Esophagus squamous epithelium (tissue), 5 donors: ENCODE measurements at places on chromosomes 3 and 15. TPM values are rescaled to one million over a fixed set of nuclear protein-coding genes. Genes with fewer than 3 reads are reported as not detected.

- no peak overlapping the region for H3K4me3 ChIP-seq
- DNase-seq = no peak
- no peak overlapping the region for H3K27ac ChIP-seq
- no peaks in the 10 kb centered on the region for H3K36me3 ChIP-seq
These were observed 33.5 kb downstream of the CLDN18 start for GRCh38 chr3:138043266-138044029.

DNA sequence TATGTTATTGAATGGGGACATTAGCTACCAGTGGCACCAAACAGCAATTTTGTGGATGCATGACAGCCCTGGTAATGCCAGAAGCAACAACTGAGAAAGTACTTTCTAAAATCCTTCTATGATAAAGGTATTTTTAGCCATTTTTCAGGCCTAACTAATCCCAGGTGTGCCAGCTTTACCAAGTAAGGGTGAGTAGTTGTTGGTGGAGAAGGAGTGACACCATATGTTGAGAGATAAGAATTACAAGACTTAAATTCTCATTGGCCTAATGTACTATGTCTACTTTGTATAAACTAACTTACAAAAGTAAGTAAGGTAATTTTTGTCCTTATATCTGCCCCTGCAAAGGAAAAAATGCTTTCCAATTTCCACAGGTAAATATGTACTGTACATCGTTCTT lies 4.1 kb upstream of the COX17 start:
- H3K4me3 ChIP-seq = no peak overlapping the region
- no peak for DNase-seq
- peaks cover 11% of the 10 kb centered on the region for H3K4me1 ChIP-seq
- no peaks in the 10 kb centered on the region for H3K36me3 ChIP-seq
- no peaks in the 10 kb centered on the region for H3K27me3 ChIP-seq

DNA sequence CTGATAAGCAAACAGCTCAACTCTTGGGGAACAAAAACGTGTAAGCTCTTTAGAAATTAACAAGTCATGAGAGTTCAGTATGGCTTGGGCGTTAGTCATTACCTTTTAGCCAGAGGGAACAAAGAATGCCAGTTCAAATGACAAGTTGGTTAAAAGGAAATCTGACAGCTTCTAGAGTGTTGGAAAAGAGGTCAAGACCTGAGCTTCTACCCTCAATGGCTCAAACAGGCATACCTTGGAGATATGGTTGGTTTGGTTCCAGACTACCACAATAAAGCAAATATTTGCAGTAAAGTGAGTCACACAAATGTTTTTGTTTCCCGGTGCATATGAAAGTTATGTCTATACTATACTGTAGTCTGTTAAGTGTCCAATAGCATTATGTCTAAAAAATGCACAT lies 136.1 kb downstream of the CACNA1D start:
- no peaks in the 10 kb centered on the region for H3K27me3 ChIP-seq
- no peak overlapping the region for H3K27ac ChIP-seq
- peaks cover 11% of the 10 kb centered on the region for H3K4me1 ChIP-seq
- H3K36me3 ChIP-seq = no peaks in the 10 kb centered on the region

DNA sequence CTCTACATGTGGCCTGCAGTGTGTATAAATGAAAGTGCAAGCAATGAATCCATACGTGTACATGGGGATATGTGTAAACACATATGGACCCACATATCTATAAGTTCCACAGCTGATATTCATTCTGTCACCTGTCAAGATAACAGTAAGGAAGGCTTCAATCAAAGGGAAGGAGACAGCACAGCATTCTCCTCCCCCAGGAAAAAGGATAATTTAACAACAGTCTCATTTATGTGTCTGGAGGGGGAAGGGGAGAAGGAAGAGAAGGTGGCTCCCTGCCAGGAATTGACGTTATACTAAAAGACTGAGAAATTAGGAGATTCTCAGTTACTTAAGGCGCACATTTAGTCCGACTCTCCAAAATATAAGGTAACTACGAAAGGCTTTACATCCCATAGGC lies 345.9 kb downstream of the FOXP1 start:
- no peak for DNase-seq
- H3K27me3 ChIP-seq = no peaks in the 10 kb centered on the region
- H3K4me3 ChIP-seq = no peak overlapping the region
- H3K4me1 ChIP-seq = no peaks in the 10 kb centered on the region
- no peaks in the 10 kb centered on the region for H3K36me3 ChIP-seq

GRCh38 chr15:78264304-78265136 lies at the start of gene DNAJA4:
DNAJA4 (plus strand) TSS chr15:78264562; CDS start chr15:78264764, 202 bp downstream.
- peak within 1 kb of the TSS; percentile 85 for H3K27ac ChIP-seq
- H3K36me3 ChIP-seq = no peaks in the 10 kb centered on the region
- peak within 1 kb of the TSS; percentile 72 for H3K4me3 ChIP-seq
- H3K27me3 ChIP-seq = no peaks in the 10 kb centered on the region

DNA sequence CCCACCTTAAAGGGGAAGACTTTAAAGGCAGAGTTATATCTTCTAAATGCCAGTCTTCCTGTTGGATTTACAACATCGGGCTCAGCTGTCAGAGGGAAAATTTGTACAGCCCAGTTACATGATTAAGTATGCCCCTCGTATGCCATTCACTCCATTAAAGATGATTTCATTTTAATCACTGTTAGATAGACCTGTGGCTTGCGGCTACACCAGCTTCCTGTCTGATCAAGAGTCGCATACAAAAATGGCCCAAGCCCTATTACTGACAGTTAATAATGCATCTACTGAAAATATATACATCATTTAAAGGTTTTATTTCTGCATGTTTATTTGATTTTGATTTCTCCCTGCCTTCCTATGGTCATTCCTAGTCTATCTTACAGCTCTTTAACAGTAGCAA lies 7.1 kb downstream of the EIF4E3 start:
- no peak for DNase-seq
- no peak overlapping the region for H3K27ac ChIP-seq
- no peaks in the 10 kb centered on the region for H3K4me1 ChIP-seq
- no peaks in the 10 kb centered on the region for H3K36me3 ChIP-seq
- no peak overlapping the region for H3K4me3 ChIP-seq
- H3K27me3 ChIP-seq = no peaks in the 10 kb centered on the region

- H3K4me3 ChIP-seq = no peak overlapping the region
- no peaks in the 10 kb centered on the region for H3K4me1 ChIP-seq
- no peak for DNase-seq
- H3K27ac ChIP-seq = no peak overlapping the region
These were observed 271.2 kb upstream of the DPPA4 start for GRCh38 chr3:109608574-109608973.

- H3K36me3 ChIP-seq = no peaks in the 10 kb centered on the region
- no peak overlapping the region for H3K4me3 ChIP-seq
- no peak for DNase-seq
- peaks cover 12% of the 10 kb centered on the region for H3K4me1 ChIP-seq
These were observed 104.7 kb upstream of the SLC7A14 start for GRCh38 chr3:170690661-170690981.

DNA sequence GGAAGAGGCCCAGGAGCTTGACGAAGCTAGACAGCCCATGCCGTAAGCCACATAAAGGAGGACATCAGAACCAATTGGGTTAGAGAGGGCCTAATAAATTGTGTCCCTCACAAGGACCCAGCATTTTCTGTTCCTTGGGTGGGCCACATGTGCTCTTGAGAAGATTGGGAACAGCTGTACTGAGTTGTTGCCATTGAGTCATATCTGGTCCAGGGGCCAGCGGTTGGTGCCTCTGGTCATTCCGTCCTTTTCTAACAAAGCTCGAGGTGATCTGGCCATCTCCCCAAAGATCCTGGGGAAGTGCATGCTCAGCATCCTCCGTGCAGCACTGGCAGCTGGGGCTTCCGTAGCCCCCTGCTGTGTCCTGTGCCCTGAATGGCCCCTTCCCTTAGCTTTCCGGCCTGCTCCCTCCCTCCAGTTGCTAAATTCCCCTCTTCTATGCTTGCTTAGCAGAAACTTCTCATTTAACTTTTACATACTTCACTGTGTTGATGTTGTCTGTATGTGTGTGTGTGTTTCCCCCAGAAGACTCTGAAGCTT lies 73.0 kb downstream of the EEFSEC start:
- H3K27me3 ChIP-seq = no peaks in the 10 kb centered on the region
- no peak overlapping the region for H3K4me3 ChIP-seq
- H3K27ac ChIP-seq = no peak overlapping the region
- no peaks in the 10 kb centered on the region for H3K36me3 ChIP-seq
- no peak for DNase-seq

DNA sequence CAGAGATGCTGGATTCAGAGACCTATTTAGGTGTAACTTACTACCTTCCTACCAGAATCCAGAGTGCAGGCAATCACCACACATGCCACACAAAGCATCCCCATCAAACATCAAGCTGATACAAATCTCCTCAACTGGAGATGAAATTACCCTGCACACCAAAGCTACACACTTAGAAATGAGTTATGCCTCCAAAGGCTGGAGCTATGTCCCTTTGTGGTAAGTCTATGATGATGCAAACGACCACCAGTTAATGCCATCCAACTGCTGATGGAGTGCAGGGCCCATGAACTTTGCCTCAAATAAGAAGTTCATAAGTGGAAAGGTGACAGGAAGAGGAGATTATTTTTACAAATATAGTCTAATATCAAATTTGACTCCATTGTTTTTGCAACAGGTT lies 38.1 kb downstream of the PDZRN3 start:
- H3K4me1 ChIP-seq = peaks cover 5% of the 10 kb centered on the region
- H3K36me3 ChIP-seq = no peaks in the 10 kb centered on the region
- no peak overlapping the region for H3K27ac ChIP-seq
- DNase-seq = no peak
- no peak overlapping the region for H3K4me3 ChIP-seq
- no peaks in the 10 kb centered on the region for H3K27me3 ChIP-seq

GRCh38 chr3:56990641-56991015 lies 69.8 kb upstream of the SPATA12 start:
- no peak for DNase-seq
- no peaks in the 10 kb centered on the region for H3K36me3 ChIP-seq
- no peak overlapping the region for H3K4me3 ChIP-seq
- H3K27ac ChIP-seq = no peak overlapping the region
- H3K4me1 ChIP-seq = peaks cover 46% of the 10 kb centered on the region
- no peaks in the 10 kb centered on the region for H3K27me3 ChIP-seq

GRCh38 chr3:186259612-186260383 lies 102.2 kb downstream of the DGKG start:
- peak overlapping the region; percentile 19 for H3K27ac ChIP-seq
- no peaks in the 10 kb centered on the region for H3K27me3 ChIP-seq
- H3K4me3 ChIP-seq = no peak overlapping the region
- no peak for DNase-seq
- H3K36me3 ChIP-seq = no peaks in the 10 kb centered on the region

GRCh38 chr3:190004656-190005055 lies 116.0 kb downstream of the P3H2 start:
- H3K27me3 ChIP-seq = no peaks in the 10 kb centered on the region
- DNase-seq = no peak
- H3K4me3 ChIP-seq = no peak overlapping the region
- H3K36me3 ChIP-seq = no peaks in the 10 kb centered on the region
- peaks cover 16% of the 10 kb centered on the region for H3K4me1 ChIP-seq

GRCh38 chr3:128459461-128459820 lies 7.2 kb downstream of the DNAJB8 start:
- DNase-seq = no peak
- H3K27me3 ChIP-seq = peaks cover 38% of the 10 kb centered on the region
- no peak overlapping the region for H3K4me3 ChIP-seq
- H3K36me3 ChIP-seq = no peaks in the 10 kb centered on the region
- no peak overlapping the region for H3K27ac ChIP-seq

DNA sequence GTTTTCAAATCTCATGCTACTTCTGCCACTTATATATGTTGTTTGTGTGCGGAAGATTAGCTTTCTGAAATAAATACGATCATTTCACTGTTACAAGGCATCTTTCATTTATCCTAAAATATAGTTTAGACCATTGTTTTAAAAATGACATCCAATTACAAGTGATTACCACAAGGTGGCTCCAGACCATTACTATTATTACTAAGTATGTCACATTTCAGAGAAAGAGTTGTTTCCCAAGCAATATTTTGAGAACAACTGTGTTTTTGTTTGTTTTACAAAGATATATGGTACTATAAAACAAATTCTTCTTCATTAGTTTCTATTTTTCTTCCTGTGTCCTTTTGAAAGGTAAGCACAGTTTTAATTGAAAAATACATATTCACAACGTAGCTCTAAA lies 136.0 kb upstream of the RAP2B start:
- peaks cover 6% of the 10 kb centered on the region for H3K4me1 ChIP-seq
- no peak for DNase-seq
- no peaks in the 10 kb centered on the region for H3K27me3 ChIP-seq
- no peak overlapping the region for H3K27ac ChIP-seq
- no peak overlapping the region for H3K4me3 ChIP-seq

- no peaks in the 10 kb centered on the region for H3K36me3 ChIP-seq
- H3K4me3 ChIP-seq = no peak overlapping the region
- no peaks in the 10 kb centered on the region for H3K27me3 ChIP-seq
- H3K27ac ChIP-seq = no peak overlapping the region
- H3K4me1 ChIP-seq = no peaks in the 10 kb centered on the region
These were observed 217.2 kb upstream of the CBLB start for GRCh38 chr3:106086038-106086437.

DNA sequence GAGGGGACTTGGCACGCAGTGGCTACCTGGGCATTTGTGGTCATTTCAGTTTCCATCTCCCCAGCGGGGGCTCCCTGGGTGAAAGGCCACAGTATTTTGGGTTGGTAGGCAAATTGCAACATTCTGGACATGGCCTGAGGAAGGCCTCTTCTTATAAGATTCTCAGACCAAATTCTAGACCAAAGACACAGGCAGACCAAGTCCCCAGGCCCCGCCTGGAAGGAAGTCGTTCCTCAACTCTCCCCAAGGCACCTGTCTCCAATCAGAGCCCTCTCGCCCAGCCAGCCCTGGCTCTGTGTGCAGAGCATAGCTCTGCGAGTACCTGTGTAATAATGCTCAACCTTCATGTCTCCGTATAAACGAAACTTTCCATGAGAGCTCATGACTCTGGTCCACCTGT lies 53.1 kb downstream of the GRIP2 start:
- peaks cover 7% of the 10 kb centered on the region for H3K36me3 ChIP-seq
- no peak overlapping the region for H3K27ac ChIP-seq

DNA sequence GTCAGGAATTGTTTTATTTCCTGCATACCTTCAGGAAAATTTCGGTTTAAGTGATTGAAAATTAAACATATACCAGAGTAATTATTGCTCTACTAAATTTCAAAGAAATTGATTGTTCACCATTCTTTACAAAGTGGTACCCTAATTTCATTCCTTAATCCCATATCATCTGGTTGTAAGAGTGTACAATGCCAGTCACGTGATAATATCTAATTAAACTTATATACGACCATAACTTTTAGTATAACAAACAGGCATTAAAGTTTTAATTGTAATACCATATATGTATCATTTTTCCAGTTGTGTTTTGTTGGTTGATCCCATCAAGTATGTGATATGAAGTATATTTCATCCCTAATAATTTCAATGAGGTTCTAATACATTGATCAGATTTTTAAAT lies 74.8 kb upstream of the PLSCR5 start:
- no peak for DNase-seq
- H3K4me1 ChIP-seq = no peaks in the 10 kb centered on the region
- H3K36me3 ChIP-seq = no peaks in the 10 kb centered on the region
- no peak overlapping the region for H3K4me3 ChIP-seq
- no peak overlapping the region for H3K27ac ChIP-seq

- no peak for DNase-seq
- no peak overlapping the region for H3K27ac ChIP-seq
- H3K4me1 ChIP-seq = no peaks in the 10 kb centered on the region
These were observed 58.2 kb downstream of the SETD5 start for GRCh38 chr3:9455596-9456131.

GRCh38 chr15:90124507-90124906 lies 22.2 kb upstream of the IDH2 start:
- H3K4me3 ChIP-seq = no peak overlapping the region
- H3K27ac ChIP-seq = no peak overlapping the region
- H3K36me3 ChIP-seq = no peaks in the 10 kb centered on the region
- no peaks in the 10 kb centered on the region for H3K4me1 ChIP-seq

Gene CORO2B
- total RNA-seq = not detected

Gene TUSC7
- not detected for total RNA-seq

Gene BNIP2
- total RNA-seq = 81.4 TPM

Gene SLC51A
- total RNA-seq = not detected

Gene NFKBIZ
- total RNA-seq = 108 TPM

Gene C3orf85
- not detected for total RNA-seq

Gene ZNF860
- 5.6 TPM for total RNA-seq

Gene COL6A5
- total RNA-seq = 0.76 TPM

Gene NRROS
- total RNA-seq = not detected
